ENCODE measurements at places on chromosomes 12 and 14.

DNA sequence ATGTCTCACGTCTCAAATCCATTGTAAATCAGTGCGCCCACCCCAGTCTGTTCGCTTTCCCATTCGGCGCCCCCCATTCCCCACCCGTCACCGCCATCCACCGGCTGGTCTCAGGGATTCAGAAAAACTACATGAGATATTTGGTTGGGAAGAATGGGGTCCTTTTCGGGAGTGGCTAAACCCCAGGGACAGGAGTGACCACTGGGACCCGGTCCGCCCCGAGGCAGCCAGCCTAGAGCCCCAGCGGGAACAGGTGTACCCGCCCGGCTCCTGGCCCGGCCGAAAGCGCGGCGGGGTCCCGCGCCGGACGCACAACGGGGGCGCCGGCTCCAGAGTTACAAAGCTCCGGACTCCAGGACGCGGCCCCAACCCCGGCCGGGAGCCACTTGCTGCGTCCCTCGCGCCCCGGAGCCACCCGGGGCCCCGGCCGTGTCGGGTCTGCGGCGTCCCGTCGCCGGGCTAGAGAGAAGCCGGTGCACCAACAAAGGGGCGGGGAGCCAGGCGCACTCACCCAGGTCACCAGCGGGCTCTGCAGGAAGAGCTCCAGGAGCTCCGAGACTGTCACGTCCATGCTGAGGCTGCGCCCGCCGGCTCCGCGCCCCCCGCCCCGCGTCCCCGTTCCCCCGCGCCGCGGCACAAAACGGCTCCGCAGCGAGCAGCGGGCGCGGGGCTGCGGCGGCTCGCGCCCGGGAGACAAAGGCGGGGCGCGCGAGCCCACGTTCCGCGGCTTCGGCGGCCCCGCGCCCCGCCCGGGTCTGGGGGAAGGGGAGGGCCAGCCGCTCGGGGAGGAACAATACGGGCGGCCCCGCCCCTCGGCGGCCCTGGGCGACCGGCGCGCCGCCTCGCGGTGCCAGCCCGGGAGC is at the start of gene CCDC88C:
CCDC88C (minus strand) TSS at position 701 of the 863 bp plus-strand sequence; CDS start at position 571, 130 bp downstream.
- no peak for DNase-seq

DNA sequence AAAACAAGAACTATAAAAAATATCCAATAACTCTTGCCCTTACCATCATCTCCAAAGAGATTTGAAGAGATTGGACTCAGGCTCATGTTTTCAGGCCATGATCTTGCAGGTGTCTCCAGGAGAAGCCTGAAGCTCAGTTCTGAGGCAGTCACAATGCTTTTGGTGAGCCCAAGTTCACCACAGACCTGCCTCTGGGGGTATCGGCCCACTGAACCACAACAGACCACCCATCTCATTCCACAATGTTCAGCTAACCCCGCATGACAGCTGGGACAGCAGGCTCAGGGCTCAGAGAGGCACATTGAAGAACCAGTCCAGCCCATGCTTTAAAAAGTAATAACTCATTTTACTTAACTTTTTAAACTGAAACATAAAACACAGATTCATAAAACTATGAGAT is 28.3 kb upstream of the APOLD1 start:
- no peak for DNase-seq

GRCh38 chr12:32891526-32891925 is 5.1 kb downstream of the PKP2 start:
- DNase-seq: no peak

DNA sequence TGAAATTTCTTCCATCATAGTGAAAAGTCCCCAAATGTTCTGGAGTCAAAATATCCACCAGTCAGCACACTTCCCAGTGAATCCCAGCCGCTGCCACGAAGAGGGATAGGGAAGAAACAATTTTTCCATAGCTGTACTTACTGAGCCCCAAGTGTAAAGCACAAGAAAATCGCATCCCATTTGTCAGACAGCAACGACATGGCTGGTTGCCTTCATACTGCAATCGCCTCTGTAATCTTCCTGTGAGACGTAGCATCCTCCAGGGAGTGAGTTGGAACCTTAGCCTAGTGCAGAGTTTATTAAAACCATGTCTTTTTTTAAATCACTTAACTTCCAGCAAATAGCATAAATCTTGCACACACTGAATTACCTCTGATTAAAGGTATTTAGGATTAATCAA is 56.8 kb downstream of the GNG2 start:
- no peak for DNase-seq

DNA sequence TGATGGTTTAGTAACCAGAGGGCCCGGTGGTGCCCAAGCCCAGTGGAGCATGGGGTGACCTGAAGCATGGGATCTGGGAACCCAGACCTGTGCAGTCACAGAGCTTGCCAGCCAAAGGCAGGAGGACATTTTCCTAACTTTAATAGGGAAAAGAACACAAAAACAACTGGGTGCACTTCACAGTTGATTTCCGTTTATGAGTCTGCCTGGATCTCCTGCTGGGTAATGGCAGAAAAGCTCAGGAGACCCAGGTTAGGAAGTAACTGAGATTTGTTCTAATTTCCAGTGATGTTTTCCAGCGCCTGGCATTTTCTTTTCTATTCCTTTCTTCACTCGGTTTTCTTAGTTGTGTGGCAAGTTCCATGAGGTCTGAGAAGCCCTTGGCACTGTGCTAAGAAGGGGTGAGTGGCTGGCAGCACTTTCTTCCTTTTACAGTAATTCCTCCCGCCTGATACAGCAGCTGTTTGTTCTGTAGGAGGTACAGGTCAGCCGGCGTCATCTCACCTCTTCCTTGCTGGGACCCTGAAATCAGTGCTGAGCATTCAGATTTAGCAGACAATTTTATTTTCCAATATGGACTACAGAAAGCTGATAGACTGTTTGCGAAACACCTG is 5.1 kb downstream of the CACNA1C start:
- DNase-seq: no peak

- DNase-seq: no peak
Measured at GRCh38 chr14:100531152-100532121, 55.8 kb downstream of the BEGAIN start.

GRCh38 chr14:103749452-103749851 is 33.8 kb downstream of the ZFYVE21 start:
- DNase-seq: no peak

GRCh38 chr12:19893514-19893913 is 454.2 kb downstream of the AEBP2 start:
- peak; percentile 41 for DNase-seq

GRCh38 chr12:630656-631632 is 32.3 kb downstream of the NINJ2 start:
- DNase-seq: no peak

DNA sequence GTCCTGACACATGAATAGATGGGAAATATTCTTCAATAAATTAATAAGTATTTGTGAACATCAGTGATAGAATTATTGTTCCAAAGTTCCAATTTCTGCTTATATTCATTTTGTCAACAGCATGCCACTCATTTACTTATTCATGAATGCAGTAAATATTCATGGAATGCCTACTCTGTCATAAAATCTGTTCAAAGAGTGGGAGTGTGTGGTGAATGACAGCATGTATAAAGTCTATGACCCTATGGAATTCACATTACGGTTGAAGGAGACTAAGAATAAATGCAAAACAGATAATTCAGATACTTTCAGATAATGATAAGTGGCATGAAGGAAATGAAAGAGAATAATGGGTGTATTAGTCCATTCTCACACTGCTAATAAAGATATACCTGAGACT is 494.7 kb downstream of the NRXN3 start:
- DNase-seq: no peak

DNA sequence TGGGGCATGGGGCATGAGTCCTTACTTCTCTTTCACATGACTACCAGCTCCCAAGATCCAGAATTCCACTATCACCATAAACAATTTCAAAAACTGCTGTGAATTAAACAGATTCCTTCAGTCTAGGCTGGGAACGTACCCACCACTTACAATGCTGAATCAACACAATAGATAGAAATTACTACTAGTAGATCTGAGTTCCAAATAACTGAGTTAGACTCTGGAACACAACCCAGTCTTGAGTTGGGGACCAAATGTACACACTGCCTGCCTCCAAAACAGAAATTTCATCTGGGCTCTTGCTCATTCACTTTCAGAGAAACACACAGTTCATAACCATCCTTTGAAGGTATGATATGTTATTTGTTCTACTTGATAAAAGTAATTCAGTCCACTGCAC is 8.9 kb downstream of the CORO1C start:
- no peak for DNase-seq

- no peak for DNase-seq
Measured at GRCh38 chr12:60710246-60710645, 1114.4 kb downstream of the SLC16A7 start.

- DNase-seq: peak; percentile 34
Measured at GRCh38 chr14:77869340-77869739, 69.4 kb downstream of the ADCK1 start.

- no peak for DNase-seq
Measured at GRCh38 chr12:76920172-76921099, 41.6 kb upstream of the CSRP2 start.

GRCh38 chr12:54603872-54604271 is 15.4 kb upstream of the PPP1R1A start:
- no peak for DNase-seq

DNA sequence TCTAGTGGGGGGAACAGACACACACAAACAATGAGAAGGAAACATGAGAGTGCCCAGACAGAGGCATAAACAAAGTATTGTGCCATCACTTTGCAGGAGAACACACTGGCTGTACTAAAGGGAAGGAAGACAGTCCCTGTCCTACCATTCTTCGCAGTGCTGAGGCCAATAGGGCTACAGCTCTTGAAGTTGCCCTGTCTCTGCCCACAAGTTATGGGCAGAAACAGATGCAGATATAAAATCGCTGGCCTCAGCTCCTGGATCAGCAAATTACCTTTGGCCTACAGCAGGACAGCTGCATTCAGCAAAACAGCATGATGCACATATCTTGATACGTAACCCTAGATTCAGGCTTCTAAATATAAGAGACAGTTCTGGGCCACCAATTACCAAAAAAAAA is 23.0 kb upstream of the PRKAB1 start:
- DNase-seq: no peak

- DNase-seq: no peak
Measured at GRCh38 chr12:110373425-110373824, 30.1 kb downstream of the ANAPC7 start.

DNA sequence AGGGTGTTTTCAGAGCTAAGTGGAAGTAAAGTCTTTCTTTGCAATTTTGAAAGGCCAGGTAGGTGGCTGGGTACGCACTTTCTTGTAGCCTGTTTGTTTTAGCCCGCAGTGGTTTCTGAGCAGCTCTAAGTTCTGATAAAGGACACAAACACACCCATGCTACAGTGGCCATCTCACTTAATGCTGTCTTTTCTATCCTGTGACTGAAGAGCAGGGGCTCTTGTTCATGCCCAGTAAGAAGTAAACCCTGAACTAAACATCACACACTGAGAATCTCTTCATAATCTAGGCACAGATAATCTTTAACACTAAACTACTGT is 427.2 kb downstream of the RAD51B start:
- no peak for DNase-seq

GRCh38 chr14:103362780-103363179 is 22.4 kb upstream of the MARK3 start:
- DNase-seq: peak; percentile 30

DNA sequence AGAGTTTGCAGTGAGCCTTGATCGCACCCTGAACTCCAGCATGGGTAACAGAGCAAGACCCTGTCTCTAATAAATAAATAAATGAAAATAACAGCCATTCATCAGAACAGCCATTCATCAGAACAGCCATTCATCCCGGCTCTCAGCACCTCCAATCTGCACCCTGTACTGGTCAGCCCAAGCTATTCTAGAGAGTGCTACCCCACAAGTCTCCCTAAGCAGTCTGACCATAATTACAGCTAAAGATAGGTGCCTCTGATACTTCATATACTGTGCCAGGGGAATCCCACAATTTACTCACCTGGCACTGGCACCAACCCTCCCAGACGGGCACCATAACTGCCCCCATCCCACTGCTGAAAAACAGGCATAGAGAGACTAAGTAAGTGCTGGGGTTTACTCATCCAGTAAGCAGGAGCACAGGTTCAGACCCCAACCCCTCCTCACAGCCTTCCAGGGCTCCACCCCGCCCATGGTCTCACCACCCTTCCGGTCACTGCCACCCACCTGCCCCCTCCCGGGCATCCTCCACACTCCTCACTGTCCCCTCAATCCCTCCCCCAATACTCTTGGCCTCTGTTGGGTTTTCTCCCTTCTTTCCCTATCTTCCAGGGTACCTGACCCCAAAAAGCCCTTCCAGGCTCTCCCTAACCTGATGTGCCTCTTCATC is 15.2 kb upstream of the EIF5 start:
- no peak for DNase-seq

GRCh38 chr14:60514741-60515491 is 6.0 kb downstream of the SIX6 start:
- no peak for DNase-seq

DNA sequence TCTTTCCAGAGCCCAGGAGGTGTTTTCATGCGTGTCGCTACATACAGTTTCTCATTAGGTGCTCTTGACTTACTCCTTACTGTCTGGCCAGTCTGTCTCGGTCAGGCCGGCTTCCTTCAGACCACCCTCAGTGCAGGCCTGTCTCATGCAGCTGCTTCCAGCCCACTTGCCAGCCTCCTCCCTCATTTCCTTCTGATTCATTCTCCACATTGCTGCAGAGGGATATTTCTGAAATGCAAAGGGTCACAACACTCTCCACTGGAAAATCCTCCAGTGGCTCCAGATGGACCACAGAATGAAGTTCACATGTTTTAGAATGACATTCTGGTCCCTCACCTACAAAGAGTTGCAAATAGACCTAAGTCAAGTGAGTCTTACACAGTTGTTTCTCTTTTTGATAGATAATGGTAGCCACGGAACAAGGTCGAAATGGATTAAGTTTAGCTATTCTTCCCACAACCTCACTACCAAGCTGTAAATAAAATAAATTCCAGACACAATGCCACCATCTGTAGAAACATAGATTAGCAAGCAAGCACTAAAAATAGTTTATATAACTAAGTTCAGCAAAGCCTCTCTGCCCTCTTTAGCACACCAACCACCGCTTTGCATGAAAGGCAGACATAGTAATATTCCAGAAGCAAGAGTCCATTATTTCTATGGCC is 146.9 kb downstream of the ESR2 start:
- DNase-seq: no peak

DNA sequence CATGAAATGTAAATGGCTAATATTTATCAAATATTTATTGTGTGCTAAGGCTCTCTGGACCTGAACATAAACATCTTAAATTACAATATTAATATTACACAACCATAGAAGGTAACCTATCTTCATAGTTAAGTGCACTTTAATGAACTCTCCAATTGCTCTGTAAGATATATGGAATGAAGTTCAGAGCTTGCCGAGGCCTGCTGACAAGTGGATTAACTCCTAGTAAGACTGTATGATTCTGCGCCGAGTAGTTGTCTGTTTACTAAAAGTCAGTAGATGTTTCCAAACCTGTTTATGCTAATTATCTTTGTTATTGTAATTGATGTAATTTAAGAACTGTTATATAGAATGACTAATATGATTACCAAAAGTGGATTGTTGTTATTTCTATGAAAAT is 77.2 kb downstream of the PTPRR start:
- DNase-seq: no peak

GRCh38 chr12:98828802-98829600 is 183.9 kb downstream of the APAF1 start:
- no peak for DNase-seq

DNA sequence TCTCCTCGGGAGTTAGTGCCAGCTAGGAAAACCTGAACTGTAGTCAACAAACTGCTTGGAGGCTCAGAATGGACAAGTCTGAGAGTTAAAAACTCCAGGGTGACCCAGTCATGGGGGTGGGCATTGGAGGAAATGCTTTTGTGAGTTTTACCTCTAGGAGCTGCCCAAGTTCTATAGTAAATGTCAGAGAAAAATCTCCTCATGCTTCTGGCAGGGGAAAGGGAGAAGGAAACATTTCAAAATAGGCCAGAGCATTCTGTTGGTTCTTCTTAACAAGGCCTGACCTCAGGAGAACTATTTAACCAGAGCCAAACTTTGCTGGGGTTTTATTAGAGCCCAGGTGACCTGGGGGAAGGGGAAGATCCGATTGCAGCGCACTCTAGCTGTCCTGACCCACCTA is 12.3 kb downstream of the NINJ2 start:
- no peak for DNase-seq

All from renal cortical epithelial cell (primary cell).